ENCODE measurements at places on chromosomes 5 and 9.

GRCh38 chr5:134444941-134445471 is 33.3 kb upstream of the CDKN2AIPNL start:
- DNase-seq = no peak
- no peaks in the 10 kb centered on the region for H3K27me3 ChIP-seq
- H3K36me3 ChIP-seq = no peaks in the 10 kb centered on the region
- H3K27ac ChIP-seq = no peak overlapping the region

- DNase-seq = no peak
- H3K4me3 ChIP-seq = no peak overlapping the region
- no peak overlapping the region for H3K27ac ChIP-seq
- no peaks in the 10 kb centered on the region for H3K4me1 ChIP-seq
- H3K27me3 ChIP-seq = no peaks in the 10 kb centered on the region
Observed at GRCh38 chr9:19497276-19497675, 88.5 kb downstream of the ACER2 start.

DNA sequence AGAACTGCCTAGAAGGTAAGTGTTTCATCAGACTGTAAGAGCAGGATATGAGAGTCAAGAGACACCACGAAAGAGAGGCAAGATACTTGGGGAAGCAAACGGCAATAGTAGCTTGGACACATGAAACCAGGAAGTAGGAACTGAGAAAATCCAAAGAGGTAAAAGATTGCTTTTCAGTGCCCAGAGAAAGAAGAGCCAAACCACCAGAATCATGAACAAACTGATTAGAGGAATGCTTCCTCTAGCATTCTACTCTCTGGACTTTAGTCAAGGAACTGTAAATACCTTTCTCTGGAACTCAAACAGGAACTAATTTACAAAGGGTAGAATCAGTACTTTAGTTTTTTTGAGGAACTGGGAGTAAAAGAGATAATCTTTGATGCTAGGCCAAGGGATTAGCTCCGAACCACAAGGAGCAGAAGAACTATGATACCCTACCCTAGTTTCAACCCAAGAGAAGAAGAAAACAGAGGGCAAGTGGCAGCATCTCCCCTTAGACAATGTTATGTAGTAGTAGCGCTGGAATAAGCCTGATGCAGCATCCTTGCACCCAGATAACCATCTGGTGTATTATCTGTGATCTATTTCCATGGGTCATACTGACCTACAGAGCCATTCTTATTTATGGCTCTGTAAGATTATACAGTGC is 41.3 kb downstream of the EFCAB9 start:
- H3K4me1 ChIP-seq = no peaks in the 10 kb centered on the region
- no peaks in the 10 kb centered on the region for H3K27me3 ChIP-seq
- no peak for DNase-seq
- H3K36me3 ChIP-seq = peaks cover 23% of the 10 kb centered on the region
- H3K27ac ChIP-seq = no peak overlapping the region

GRCh38 chr5:164052536-164053093 is 547.2 kb downstream of the MAT2B start:
- no peak overlapping the region for H3K4me3 ChIP-seq
- no peak for DNase-seq
- H3K27me3 ChIP-seq = no peaks in the 10 kb centered on the region

- no peaks in the 10 kb centered on the region for H3K27me3 ChIP-seq
- H3K36me3 ChIP-seq = no peaks in the 10 kb centered on the region
- H3K4me3 ChIP-seq = no peak overlapping the region
- no peaks in the 10 kb centered on the region for H3K4me1 ChIP-seq
- DNase-seq = peak; percentile 59
- no peak overlapping the region for H3K27ac ChIP-seq
Observed at GRCh38 chr9:89036891-89037290, 45.6 kb downstream of the S1PR3 start.

- H3K4me1 ChIP-seq = no peaks in the 10 kb centered on the region
- no peak for DNase-seq
- no peaks in the 10 kb centered on the region for H3K36me3 ChIP-seq
- no peak overlapping the region for H3K4me3 ChIP-seq
- no peak overlapping the region for H3K27ac ChIP-seq
Observed at GRCh38 chr5:50767588-50767987, 101.2 kb downstream of the PARP8 start.

- no peaks in the 10 kb centered on the region for H3K4me1 ChIP-seq
- H3K27ac ChIP-seq = no peak overlapping the region
- no peak overlapping the region for H3K4me3 ChIP-seq
- H3K27me3 ChIP-seq = no peaks in the 10 kb centered on the region
- no peaks in the 10 kb centered on the region for H3K36me3 ChIP-seq
- no peak for DNase-seq
Observed at GRCh38 chr9:115127191-115127817, 9.3 kb upstream of the TNC start.

- H3K4me1 ChIP-seq = no peaks in the 10 kb centered on the region
- no peak overlapping the region for H3K4me3 ChIP-seq
- H3K27me3 ChIP-seq = no peaks in the 10 kb centered on the region
- no peaks in the 10 kb centered on the region for H3K36me3 ChIP-seq
- no peak overlapping the region for H3K27ac ChIP-seq
- DNase-seq = no peak
Observed at GRCh38 chr5:53327811-53328334, 152.6 kb upstream of the FST start.

DNA sequence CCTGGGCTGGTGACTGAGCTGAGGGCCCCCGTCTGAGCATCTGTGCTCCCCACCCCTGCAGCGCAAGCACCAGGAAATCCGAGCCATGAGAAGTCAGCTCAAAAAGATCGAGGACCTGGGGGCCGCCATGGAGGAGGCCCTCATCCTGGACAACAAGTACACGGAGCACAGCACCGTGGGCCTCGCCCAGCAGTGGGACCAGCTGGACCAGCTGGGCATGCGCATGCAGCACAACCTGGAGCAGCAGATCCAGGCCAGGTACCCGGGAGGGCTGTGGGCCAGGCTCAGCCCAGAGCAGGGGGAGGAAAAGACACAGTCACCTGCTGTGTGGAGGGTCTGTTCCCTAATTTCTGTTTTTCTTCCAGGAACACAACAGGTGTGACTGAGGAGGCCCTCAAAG is 24.6 kb downstream of the DYNC2I2 start:
- no peaks in the 10 kb centered on the region for H3K4me1 ChIP-seq
- DNase-seq = no peak
- H3K4me3 ChIP-seq = no peak overlapping the region
- no peak overlapping the region for H3K27ac ChIP-seq
- peaks cover 74% of the 10 kb centered on the region for H3K36me3 ChIP-seq

DNA sequence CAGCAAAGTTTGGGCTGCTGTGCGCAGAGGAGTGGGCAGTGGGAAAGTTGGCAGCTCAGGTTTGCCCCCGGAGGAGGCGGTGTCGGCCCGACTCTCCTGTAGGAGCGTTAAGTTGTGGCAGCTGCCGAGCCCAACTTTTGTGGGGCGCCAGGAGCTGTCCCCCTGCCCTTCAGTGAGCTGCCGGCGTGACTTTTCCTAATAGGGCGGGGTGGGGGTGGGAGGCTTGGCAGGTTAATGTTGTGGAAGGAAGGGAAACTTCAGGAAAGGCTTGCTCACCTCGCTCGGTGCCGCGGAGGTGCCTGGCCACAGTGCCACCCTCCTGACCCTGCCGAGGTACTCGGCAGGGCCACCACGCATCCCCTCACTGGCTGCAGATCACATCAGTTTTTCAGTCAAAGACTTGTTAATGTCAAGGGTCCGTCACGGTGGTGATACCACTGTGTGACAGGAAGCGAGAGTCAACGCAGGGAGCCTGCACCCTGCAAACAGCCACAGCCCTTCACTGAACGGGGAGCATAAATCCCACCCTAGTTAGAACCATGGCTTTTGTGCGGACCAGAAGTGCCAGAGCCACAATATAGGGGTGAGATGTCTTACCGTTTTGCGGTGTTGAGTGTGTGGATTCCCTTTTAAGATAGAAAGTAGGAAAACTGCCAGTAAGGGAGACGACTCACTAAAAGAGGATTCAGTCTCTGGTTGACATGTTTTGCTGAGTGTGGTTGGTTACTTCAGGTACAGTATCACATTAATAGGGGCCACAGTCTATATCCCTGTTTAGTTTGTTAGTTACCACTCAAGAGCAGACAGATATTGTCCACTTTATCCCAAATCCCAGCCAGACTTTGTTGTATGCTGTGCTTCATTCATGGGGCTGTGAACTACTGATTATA is 796 bp downstream of the LNPEP start:
- H3K27me3 ChIP-seq = no peaks in the 10 kb centered on the region
- no peaks in the 10 kb centered on the region for H3K36me3 ChIP-seq
- peak overlapping the region; percentile 89 for H3K4me3 ChIP-seq
- DNase-seq = peak; percentile 62
- H3K27ac ChIP-seq = peak overlapping the region; percentile 99

DNA sequence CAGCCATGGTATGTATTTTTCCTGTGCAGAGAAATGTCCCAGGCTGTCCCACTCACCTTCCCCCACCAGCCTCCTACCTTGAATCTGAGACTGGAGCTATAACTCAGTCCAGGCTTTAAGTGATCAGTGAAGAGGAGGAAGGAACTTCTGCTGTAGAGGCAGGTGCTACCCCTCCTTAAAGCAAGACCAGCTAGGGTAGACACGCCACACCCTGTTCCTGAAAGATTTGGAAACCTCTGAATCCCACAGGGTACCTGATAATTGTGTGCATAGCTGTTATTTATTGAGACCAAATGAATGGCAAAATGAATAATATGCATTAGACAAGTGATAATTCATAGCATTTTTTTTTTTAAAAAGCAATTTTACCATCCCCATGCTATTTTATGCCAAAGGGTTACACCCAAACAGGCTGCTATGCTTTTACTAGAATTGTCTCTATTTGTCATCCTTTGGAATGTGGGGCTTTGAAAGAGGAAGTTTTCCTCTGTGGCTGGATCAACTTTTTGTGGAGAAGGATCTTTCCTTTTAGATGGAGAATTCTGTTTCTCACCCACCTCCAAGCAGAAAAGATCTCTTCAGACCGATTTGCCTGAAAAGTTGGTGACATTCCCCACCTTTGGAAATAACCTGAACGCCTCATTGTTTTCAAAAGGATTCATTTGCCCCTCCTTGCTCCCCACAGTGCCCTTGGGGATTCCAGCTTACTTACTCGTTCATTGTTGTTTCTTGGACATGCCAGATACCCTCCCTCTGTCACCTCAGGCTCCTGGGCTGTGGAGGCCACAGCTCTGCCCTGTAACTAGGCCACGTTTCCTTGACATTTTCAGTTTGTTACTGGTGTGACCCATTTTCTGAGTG is 248.7 kb downstream of the NR3C1 start:
- peak overlapping the region; percentile 70 for H3K27ac ChIP-seq
- H3K36me3 ChIP-seq = no peaks in the 10 kb centered on the region
- no peaks in the 10 kb centered on the region for H3K27me3 ChIP-seq
- no peak for DNase-seq
- no peak overlapping the region for H3K4me3 ChIP-seq
- H3K4me1 ChIP-seq = no peaks in the 10 kb centered on the region

GRCh38 chr5:53603009-53603687 is 42.7 kb downstream of the NDUFS4 start:
- no peak overlapping the region for H3K4me3 ChIP-seq
- no peak for DNase-seq
- H3K36me3 ChIP-seq = peaks cover 28% of the 10 kb centered on the region

DNA sequence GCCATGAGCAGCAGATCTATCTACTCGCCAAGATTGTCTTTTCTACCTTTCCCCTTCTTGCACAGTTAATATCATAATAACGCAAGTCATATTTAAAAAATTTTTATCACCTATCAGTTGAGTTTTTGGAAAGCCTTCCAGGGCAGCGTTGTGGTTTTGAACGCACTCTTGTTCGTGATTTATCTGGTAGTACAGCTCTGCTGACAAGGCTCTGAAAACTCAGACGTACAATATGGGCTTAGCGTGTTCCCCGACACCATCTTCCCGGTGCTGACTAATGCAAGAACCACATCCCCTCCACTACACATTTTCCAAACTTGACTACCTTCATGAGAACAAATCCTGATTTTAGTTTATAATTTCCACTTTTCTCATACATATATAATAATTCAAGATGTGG is 1.6 kb upstream of the NFIL3 start:
- no peak for DNase-seq
- no peaks in the 10 kb centered on the region for H3K4me1 ChIP-seq
- no peaks in the 10 kb centered on the region for H3K36me3 ChIP-seq
- H3K27ac ChIP-seq = peak overlapping the region; percentile 99

- peak; percentile 81 for DNase-seq
- H3K4me1 ChIP-seq = peaks cover 35% of the 10 kb centered on the region
- H3K36me3 ChIP-seq = peaks cover 79% of the 10 kb centered on the region
- H3K27me3 ChIP-seq = no peaks in the 10 kb centered on the region
- H3K27ac ChIP-seq = peak overlapping the region; percentile 83
- H3K4me3 ChIP-seq = no peak overlapping the region
Observed at GRCh38 chr9:121765021-121765950, 113.9 kb downstream of the DAB2IP start.

DNA sequence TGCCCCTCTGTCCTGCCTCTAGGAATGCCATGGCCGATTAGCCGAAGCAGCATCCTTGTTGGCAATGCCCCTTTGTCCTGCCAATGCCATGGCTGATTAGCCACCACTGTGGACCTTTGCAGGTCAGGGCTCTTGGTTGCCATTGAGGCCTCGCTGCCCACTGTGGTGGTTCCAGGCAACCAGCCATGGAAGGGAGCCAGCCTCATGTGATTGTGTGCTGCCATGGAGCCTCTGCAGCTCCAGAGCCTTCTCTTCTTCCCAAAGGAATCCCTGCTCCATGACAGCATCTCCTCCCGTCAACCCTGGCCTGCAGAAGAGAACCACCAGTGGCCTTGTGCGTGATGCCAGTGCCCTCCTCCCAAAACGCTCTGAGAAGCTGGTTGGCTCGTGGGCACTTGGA is 187.0 kb downstream of the CACNA1B start:
- no peaks in the 10 kb centered on the region for H3K36me3 ChIP-seq
- H3K4me3 ChIP-seq = no peak overlapping the region
- no peak for DNase-seq
- no peak overlapping the region for H3K27ac ChIP-seq
- H3K4me1 ChIP-seq = no peaks in the 10 kb centered on the region

Data from right atrium auricular region (tissue), 2 donors.